ENCODE measurements at places on chromosomes 1 and 21.

GRCh38 chr1:21878009-21878773 is 58.9 kb downstream of the HSPG2 start:
- DNase-seq = no peak

DNA sequence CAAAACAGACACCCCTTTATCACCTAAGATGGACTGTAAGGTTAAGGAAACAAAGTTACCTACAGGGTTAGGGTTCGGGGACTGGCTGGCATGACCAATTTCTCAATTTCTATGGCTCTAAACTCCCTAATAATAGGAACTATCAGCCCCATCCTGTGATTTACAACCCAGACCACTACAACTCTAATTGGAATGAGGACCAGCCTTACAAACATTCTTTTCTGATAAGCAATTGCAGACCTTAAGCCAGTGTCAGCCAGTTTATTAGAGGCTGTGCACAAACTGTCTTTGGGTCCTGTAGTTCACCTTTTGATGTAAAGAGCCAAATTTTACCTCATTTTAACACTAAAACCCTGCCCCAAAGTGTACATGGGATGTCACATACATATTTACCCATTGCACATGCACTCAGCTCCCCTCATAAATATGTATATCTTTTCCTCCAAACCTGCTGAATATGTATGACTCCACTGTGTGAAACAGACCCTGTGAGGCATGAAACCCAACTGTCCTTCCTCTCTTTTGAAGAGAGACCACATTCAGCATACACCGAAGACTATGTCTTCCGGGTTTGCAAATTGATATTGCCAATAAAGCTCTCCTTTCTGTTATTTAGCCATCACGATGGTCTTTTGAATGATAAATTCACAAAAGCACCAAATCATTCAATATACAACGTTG is 7.3 kb upstream of the APP start:
- DNase-seq = no peak

DNA sequence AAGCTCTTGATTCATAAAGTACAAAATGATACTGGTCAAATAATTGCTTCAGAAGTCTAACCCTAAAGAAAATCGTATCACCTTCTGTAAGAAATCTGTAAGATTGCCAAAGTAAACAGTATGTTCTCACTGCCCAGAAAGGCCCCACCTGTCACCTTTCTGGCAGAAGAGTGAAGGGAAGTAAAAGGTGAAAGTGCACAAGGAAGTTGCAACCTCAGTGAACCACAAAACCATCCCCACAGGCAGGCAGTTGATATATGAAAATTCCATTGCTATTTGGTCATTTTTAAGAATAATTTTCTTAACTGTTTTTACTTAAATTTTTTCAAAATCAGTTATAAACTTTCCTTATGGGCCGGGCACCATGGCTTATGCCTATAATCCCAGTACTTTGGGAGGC is 48.5 kb upstream of the FBXO28 start:
- no peak for DNase-seq

- DNase-seq = no peak
Measured at GRCh38 chr1:15039017-15039648, 114.4 kb upstream of the TMEM51 start.

DNA sequence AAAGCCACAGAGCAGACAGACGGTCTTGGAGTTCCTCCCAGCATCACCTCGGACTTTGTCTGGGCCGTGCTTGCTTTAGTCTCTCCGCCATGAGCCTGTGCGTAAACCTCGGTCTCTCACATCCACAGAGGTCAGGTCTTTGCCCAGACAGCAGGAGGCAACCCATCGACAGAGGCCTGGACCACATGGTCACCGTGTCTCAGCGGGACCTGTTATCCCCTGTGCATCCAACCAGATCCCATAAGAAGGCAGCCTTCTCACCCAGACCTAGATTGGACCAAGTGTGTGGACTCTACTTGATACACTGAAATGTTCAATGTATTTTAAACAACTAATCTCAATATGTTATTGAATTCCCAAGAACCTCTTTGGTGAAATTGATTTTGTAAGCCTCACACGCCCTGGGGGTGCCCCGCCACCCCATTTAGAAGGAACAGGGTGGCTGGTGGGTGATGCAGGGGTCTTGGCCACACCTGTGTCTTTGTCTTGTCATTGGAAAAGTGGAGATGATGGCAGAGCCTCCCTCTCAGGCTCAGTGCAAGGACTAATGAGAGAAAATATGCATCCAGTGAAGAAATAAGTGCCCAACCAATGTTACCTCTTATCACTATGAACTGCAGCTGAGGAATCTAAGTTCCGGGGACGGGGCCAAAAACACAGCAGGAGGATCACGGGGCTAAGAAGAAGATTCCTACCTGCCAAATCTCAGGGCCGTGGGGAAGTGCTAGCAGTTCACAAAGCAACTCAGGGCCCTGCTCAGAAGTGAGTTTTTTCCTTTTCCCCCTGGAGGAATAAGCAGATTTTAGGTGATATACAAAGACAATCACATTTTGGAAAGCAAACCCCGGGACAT is 101.6 kb upstream of the BACE2 start:
- DNase-seq = no peak

DNA sequence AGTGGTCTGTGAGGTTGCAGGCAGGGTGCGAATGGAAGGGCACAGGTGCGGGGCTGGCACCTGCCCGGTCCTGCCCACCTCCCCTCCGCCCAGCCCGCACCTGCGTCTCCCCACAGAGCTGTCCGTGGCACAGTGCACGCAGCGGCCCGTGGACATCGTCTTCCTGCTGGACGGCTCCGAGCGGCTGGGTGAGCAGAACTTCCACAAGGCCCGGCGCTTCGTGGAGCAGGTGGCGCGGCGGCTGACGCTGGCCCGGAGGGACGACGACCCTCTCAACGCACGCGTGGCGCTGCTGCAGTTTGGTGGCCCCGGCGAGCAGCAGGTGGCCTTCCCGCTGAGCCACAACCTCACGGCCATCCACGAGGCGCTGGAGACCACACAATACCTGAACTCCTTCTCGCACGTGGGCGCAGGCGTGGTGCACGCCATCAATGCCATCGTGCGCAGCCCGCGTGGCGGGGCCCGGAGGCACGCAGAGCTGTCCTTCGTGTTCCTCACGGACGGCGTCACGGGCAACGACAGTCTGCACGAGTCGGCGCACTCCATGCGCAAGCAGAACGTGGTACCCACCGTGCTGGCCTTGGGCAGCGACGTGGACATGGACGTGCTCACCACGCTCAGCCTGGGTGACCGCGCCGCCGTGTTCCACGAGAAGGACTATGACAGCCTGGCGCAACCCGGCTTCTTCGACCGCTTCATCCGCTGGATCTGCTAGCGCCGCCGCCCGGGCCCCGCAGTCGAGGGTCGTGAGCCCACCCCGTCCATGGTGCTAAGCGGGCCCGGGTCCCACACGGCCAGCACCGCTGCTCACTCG is 23.3 kb downstream of the FTCD start:
- DNase-seq = no peak

DNA sequence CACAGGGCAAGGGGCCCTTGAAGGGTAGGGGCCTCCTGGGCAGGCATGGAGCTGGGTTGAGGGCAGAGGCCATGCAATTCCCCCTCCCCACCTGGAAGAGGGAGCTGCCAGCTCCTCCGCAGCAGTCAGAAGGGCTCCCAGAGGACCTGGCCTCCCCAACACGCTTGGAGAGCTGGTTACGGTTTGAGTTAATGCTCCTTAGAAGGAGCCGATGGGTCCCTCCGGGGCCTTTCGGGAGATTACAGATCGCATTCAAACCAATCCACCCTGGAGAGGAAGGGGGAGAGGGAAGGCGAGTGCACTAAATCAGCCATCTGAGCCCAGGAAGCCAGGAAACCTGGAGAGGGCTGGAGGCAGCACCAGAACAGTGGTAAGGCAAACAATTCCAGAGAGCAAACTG is 106.3 kb upstream of the CSF3R start:
- DNase-seq = no peak

DNA sequence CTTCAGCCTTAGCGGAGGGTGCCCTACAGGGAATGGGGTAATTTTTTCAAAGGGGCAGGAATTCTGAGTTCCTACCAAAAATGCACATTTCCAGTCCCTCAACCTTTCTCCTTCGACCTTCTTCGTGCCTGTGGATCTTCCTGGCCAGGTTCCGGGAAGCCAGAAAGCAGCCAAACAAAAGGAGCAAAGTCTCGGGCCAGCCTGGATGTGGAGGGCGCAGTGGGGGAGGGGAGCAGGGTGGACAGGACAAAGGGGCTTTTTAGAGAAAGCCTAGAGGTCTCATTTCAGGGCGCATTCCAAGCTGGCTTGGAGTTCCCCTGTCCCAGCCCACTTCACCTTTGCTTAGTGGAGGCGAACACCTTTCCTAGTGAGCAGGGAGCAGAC is 2.9 kb upstream of the INAVA start:
- DNase-seq = no peak

DNA sequence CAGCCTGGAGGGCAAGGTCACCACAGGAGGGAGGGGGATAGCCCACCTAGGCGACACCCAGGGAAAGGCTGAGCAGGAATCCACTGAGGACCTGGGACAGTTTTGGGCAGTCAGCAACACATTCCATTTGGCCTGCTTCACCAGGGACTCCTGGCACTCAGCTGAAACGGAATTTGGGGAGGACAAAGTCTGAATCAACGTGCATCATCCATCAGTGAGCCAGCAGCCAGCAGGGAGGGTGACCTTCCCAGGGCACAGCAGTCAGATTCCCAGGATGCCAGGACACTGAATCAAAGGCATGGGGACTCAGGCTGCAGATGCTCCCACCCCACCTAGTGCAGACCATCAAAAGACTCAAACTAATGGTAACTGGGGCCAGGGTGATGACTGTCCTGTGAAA is 4.6 kb downstream of the SH3BP5L start:
- no peak for DNase-seq

- no peak for DNase-seq
Measured at GRCh38 chr1:224727351-224728289, 111.5 kb downstream of the CNIH3 start.

DNA sequence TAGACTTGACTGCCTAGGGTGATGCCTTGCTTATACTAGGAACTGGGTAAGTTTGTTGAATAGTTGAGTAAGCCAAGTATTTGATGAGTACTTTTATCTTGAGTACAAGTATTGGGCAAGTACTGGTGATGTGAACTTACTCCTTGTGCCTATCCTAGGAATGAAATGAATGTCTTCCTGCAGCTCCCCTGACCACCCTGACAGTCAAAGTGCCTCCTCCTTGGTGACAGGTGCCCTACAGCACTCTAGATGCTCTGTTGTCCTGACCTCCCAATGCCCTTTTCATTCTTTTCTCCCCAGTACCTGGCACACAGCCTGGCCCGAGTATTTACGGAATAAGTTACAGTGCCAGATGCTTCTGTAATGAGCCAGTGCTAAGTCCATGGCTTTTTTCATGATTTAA is 25.5 kb downstream of the PCSK9 start:
- no peak for DNase-seq
